Smooth muscle cell of trachea (primary cell): ENCODE measurements at places on chromosomes 12 and 14. TPM values are rescaled to one million over a fixed set of nuclear protein-coding genes. Genes with fewer than 3 reads are reported as not detected.

Gene SVOP
- total RNA-seq, result not detected in 2 replicates

Gene B4GALNT3
- total RNA-seq, result under 0.01 TPM in 1 of 2 replicates, not detected in the other

Gene DDHD1
- total RNA-seq, result 23.8 and 27.3 TPM in 2 replicates

Gene PPM1H
- 0.29 and 0.66 TPM in 2 replicates for total RNA-seq

Gene RERG
- not detected in 2 replicates for total RNA-seq

Gene SLC39A9
- total RNA-seq, result 115 and 116 TPM in 2 replicates

Gene MAP3K12
- 43.6 and 61.9 TPM in 2 replicates for total RNA-seq

Gene LRRC43
- 1.0 and 3.3 TPM in 2 replicates for total RNA-seq

Gene CLEC4A
- 0.87 and 2.2 TPM in 2 replicates for total RNA-seq

Gene GCN1
- total RNA-seq, result 121 and 146 TPM in 2 replicates

Gene KERA
- total RNA-seq, result not detected in 2 replicates

Gene OS9
- total RNA-seq, result 283 and 289 TPM in 2 replicates

Gene PLEK2
- 3.0 and 6.7 TPM in 2 replicates for total RNA-seq

Gene EPYC
- total RNA-seq, result 0.15 TPM in 1 of 2 replicates, not detected in the other

Gene ACRBP
- total RNA-seq, result 0.29 and 0.50 TPM in 2 replicates

Gene CCDC177
- total RNA-seq, result under 0.01 TPM in 2 replicates

Gene NRIP2
- 0.15 and 0.50 TPM in 2 replicates for total RNA-seq

Gene KRT2
- not detected in 2 replicates for total RNA-seq

Gene FGF23
- not detected in 2 replicates for total RNA-seq

Gene DAO
- total RNA-seq, result not detected in 2 replicates

Gene SLC16A7
- total RNA-seq, result 79.2 and 110 TPM in 2 replicates

Gene INHBE
- 2.6 and 3.8 TPM in 2 replicates for total RNA-seq

Gene TAS2R31
- total RNA-seq, result 5.1 and 9.2 TPM in 2 replicates

Gene TEX22
- total RNA-seq, result 0.44 and 0.50 TPM in 2 replicates

Gene RNU4-1
- total RNA-seq, result under 0.01 TPM in 2 replicates

Gene RPL10L
- not detected in 2 replicates for total RNA-seq

Gene REM2
- total RNA-seq, result 0.17 and 0.29 TPM in 2 replicates

Gene SLCO1B1
- total RNA-seq, result not detected in 2 replicates

Gene ESPL1
- total RNA-seq, result 3.1 and 14.1 TPM in 2 replicates

Gene C12orf50
- total RNA-seq, result 0.17 TPM in 1 of 2 replicates, not detected in the other

Gene OASL
- 0.15 and 0.33 TPM in 2 replicates for total RNA-seq

Gene WSCD2
- not detected in 2 replicates for total RNA-seq

Gene SIRT4
- total RNA-seq, result 1.8 and 1.9 TPM in 2 replicates

Gene AP5M1
- total RNA-seq, result 23.7 and 31.4 TPM in 2 replicates

Gene PIP4K2C
- total RNA-seq, result 17.0 and 20.2 TPM in 2 replicates

Gene AREL1
- 24.9 and 25.8 TPM in 2 replicates for total RNA-seq

Gene SLC7A8
- total RNA-seq, result 14.7 and 24.8 TPM in 2 replicates

Gene NOS1
- not detected in 2 replicates for total RNA-seq

Gene FAM90A1
- total RNA-seq, result 0.33 TPM in 1 of 2 replicates, not detected in the other

Gene RNF212B
- total RNA-seq, result not detected in 2 replicates

Gene PIWIL1
- total RNA-seq, result 0.17 TPM in 1 of 2 replicates, not detected in the other

Gene TARBP2
- 46.1 and 47.0 TPM in 2 replicates for total RNA-seq

Gene TAS2R19
- 4.5 and 9.6 TPM in 2 replicates for total RNA-seq
